Activated CD8-positive, alpha-beta T cell treated with anti-CD3 and anti-CD28 coated beads for 36 hours (primary cell): ENCODE measurements at places on chromosomes 11 and 22.

DNA sequence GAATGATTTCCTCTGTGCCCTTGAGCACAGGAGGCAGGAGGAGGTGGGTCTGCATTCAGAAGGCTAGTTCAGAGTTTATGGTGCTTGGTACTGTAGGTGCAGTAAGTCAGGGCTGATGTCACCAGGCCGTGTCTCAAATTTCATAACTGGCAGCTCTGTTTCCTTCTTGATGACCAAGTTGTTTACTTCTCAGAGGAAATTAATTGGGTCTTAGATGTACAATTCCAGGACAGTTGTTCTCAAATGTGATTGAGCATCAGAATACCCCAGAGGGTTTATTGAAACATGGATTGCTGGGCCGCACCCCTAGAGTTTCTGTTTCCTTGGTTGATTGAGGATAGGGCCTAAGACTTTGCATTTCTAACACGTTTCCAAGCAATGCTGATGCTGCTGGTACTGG is 6.2 kb downstream of the AMOTL1 start:
- no peak for DNase-seq

GRCh38 chr11:12859872-12860657 is 149.1 kb upstream of the RASSF10 start:
- no peak for DNase-seq

DNA sequence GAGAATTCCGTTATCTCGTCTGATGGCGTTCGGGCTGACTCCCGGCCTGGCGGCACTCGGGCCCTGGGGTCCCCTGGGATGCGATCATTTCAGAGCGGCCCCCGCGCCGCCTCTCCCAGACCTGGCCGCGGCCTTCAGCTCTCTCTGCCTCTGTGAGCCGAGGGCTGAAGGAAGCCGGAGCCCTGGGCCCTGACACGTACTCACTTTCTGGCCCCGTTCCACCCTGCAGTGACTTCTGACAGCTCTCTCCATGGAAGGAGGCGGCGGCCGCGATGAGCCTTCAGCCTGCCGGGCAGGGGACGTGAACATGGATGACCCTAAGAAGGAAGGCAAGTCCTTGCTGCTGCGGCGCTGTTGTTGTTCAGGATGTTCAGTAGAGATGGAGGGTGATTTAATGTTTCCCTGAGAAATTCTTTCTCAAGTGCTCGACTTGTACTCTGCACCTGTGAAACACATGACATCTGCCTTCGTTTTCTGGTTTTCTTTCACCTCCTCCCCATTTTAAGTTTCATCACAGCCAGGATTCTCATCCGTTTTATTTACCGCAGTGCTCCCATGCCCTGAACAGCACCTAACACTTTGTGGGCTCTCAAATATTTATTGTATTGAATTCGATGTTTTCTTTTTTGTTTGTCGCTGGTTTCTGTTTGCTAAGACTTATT is 612 bp downstream of the GTSE1 start:
- peak; percentile 49 for DNase-seq

DNA sequence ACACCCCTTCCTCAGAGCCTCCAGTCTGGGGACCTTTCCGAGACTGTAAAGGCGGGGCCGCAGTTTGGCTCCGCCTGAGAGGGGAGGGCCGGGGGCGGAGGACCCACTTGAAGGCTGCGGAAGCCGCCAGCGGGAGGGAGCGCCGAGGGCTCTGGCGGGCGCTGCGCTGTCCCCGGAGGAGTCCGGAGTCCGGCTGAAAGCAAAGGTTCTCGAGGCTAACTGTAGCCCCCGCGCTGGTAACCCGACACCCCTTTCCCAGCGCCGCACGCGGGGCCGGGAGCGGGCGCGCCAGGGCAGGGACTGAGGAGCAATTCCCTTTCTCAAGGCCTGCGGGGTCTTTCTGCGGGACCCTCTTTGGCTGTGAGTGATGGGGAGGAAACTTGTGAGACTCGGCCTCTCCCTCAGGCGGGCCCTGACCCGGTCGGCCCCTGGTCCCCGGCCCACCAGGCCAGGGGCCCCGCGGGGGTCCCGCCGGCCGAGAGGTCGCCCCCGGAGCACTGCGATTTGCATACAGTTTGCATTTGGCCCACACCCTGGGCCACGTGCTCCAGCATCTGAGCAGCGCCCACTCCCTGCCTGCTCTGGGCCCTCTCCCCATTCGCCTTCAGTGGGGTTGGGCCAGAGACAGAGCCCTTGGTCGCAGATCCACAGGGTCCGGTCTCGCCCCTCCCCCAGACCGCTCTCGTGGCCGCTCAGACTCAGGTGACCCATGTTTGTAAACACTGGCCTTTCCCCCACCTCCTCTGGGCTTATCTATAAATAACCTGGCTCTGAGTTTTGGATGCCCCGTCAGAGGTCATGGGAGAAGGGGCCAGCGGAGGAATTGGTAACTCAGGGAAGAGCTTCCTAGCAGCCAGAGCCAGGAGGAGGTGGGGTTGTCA is 519 bp upstream of the ART5 start:
- DNase-seq, result peak; percentile 52

DNA sequence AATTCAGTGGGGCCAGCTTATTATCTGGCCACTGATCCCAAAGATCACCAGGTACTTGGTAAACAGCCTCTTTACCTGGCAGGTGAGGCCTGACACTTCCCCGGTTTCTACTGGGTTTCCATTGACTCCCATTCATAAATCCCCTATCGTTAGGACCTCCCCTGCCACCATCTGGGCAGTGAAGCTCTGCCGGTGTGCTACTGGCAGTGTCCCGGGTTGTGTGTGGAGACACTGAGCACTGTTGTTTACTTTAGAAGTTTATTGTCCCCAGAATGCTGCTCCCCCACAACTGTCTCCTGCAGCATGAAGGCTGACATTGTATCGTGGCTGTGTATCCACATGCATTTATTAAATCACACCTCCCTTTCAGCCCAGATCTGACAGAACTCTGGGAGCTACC is 142.7 kb downstream of the WNT7B start:
- no peak for DNase-seq

- DNase-seq, result peak; percentile 53
These were observed 748 bp downstream of the RAB30 start for GRCh38 chr11:83070731-83071566.

- no peak for DNase-seq
These were observed 42.9 kb downstream of the CTNND1 start for GRCh38 chr11:57804466-57804865.

GRCh38 chr11:1511937-1512496 is 25.4 kb upstream of the MOB2 start:
- no peak for DNase-seq

GRCh38 chr22:19810381-19811201 is 44.1 kb downstream of the GNB1L start:
- DNase-seq, result peak; percentile 18

DNA sequence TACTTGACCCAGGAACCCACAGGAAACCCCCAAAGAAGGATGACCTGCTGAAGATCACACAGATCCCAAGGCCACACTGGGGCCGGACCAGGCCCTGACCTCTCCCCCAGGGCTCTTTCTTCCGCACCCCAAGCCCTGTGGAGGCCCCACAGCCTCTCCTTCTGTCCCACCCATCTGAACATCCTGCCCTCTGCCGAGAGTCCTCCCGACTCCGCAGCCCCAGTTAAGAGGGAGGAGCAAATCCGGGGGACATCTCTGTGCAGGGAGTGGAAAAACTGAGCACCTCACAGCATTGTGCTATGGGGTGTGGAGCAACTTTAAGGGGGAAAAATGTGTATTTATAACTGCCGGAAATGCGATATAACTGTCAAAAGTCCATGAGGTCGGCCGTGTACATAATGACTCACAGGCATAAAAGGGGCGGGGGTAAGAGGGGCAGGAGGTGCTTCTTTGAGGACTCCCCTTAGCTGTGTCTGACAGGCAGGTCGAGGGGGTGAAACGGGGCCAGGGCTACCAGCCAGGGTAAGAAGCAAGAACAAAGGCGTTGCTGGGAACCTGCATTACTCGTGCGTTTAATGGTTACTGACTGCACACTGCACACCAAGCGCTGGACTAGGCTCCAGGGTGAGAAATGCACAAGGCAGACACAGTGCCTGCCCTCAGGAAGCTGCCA is 57.2 kb downstream of the WNT11 start:
- no peak for DNase-seq

GRCh38 chr11:23947883-23948282 is 549.0 kb upstream of the LUZP2 start:
- no peak for DNase-seq

GRCh38 chr11:93032580-93032979 is 63.1 kb downstream of the MTNR1B start:
- no peak for DNase-seq

DNA sequence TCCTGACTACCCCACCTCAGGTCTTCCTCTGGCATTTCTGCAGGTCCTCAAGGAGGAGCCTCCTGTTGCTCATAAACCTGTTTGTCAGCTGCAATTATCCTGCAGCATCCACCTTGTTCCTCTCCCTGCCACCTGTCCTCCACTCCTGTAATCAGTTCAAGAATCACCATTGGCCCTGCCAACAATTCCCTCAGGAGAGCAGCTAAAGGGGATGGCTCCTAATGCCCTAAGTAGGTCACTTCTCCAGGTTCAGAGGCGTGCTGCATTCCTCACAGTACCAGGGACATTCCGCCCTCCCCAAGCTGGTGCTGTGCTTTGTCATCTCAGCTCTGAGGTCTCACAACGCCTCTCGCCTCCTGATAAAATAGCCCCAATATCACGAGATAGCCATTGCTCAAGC is 2.1 kb downstream of the CLDN25 start:
- DNase-seq, result no peak

- peak; percentile 25 for DNase-seq
These were observed 5.0 kb upstream of the LIMK2 start for GRCh38 chr22:31206896-31207687.

- DNase-seq, result no peak
These were observed 33.0 kb downstream of the LRRC10B start for GRCh38 chr11:61541598-61541997.

DNA sequence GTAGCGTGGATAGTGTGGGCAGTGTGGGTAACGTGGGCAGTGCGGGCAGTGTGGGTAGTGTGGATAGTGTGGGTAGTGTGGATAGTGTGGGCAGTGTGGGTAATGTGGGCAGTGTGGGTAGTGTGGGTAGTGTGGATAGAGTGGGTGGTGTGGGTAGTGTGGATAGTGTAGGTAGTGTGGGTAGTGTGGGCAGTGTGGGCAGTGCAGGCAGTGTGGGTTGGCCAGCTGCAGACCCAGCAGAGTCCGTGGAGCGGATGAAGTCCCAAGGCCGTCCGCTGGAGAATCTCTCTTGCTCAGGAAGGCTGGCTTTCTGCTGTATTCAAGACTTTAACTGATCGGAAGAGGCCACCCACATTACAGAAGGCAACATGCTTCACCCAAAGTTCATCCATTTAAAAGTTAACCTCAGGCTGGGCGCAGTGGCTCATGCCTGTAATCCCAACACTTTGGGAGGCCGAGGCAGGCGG is 26.1 kb upstream of the KRTAP5-6 start:
- no peak for DNase-seq

DNA sequence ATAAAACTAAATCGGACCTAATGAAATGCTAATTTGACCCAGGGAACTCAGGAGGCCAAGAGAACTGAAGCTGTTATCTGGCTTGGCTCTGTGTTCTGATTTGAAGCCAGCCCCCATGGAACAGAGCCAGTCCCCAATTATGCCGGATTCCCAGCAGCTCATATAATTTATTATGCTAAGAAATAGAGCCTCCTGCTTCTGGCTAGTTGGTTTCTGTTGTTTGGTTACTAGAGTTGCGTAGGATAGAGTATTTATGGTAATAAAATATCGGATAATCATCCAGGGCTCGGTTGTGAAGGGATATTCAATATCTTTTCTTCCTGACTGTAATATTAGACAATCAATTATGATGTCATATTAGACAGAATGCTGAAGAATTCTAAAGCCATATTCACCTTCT is 120.4 kb upstream of the TTC12 start:
- no peak for DNase-seq

- no peak for DNase-seq
These were observed 13.5 kb downstream of the C11orf97 start for GRCh38 chr11:94525546-94526324.

DNA sequence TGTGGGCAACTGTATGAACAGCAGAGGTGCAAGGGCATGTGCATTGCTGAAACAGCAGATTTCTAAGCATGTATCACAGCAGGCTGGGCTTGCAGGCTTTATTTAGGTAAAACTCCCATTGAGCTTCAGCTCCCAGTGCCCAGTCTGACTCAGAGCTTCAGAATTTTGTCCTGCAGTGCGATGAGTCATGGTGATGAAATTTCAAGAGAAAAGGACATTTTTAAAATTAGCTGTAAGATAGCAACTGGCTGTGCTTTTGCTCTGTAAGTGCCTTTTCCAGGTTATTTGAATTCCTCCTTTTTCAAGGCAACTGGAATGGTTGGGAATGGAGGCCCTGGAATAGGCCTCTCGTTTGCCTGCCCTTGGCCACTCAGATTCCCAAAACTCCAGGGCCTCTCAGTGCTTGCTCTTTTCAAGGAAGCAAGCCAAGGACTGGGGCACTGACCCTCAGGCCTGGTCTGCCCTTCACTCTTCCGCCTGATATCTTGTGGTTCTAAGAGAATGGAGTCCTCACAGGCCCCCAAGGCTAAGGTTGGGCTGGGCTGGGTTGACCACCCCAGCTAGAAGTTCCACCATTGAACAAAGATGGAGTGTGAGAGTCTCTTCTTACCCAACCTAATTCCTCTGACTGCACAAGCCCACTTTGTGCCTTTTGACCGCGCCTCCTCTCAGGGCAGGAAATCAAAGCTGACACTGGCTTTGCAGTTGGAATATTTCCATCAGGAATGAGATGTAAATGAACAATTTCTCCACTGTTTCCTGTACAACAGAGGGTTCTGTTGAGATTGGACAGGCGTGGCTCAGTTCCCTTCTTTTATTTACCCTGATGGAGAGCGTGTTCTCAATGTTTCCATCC is 59.5 kb upstream of the PRSS23 start:
- DNase-seq, result peak; percentile 39

DNA sequence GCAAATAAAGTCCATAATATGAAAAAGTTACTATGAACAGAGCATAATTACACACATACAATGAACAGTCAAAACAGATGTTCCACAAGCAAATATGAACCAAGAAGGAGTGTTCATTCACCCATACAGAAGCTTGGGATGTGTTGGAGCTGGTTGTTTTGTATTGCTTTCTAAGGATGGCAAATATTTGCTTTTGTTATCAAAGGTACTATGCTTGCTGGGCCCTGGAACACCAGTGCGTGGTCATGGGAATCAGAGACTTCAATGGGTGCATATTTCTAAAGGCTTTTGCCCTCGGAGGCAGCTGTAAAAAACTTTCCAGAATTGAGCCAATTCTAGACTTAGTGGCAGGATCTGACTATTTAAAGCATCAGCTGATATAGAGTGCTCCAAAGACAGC is 85.1 kb downstream of the BARX2 start:
- no peak for DNase-seq

- no peak for DNase-seq
These were observed 135.6 kb downstream of the ST3GAL4 start for GRCh38 chr11:126491092-126491491.

DNA sequence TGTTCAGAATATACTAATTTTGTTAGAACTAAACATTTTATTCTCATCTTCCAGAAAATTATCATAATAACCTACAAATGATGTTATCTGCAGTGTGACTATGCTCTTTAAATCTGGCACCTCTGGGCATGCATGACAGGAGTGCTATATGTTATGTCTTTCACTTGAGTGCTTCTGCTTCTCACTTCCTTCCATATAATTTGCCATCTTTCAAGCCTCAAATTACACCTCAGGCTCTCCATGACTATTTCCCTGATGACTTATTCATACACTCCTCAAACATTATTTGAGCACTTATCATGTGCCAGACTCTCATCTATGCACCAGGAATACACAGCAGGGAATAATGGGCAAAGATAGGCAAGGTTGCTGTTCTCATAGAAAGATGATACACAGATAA is 219.3 kb upstream of the POU2AF2 start:
- DNase-seq, result no peak
